Omental fat pad (tissue), 4 donors: ENCODE measurements at places on chromosomes 7 and 10. TPM values are rescaled to one million over a fixed set of nuclear protein-coding genes. Genes with fewer than 3 reads are reported as not detected.

DNA sequence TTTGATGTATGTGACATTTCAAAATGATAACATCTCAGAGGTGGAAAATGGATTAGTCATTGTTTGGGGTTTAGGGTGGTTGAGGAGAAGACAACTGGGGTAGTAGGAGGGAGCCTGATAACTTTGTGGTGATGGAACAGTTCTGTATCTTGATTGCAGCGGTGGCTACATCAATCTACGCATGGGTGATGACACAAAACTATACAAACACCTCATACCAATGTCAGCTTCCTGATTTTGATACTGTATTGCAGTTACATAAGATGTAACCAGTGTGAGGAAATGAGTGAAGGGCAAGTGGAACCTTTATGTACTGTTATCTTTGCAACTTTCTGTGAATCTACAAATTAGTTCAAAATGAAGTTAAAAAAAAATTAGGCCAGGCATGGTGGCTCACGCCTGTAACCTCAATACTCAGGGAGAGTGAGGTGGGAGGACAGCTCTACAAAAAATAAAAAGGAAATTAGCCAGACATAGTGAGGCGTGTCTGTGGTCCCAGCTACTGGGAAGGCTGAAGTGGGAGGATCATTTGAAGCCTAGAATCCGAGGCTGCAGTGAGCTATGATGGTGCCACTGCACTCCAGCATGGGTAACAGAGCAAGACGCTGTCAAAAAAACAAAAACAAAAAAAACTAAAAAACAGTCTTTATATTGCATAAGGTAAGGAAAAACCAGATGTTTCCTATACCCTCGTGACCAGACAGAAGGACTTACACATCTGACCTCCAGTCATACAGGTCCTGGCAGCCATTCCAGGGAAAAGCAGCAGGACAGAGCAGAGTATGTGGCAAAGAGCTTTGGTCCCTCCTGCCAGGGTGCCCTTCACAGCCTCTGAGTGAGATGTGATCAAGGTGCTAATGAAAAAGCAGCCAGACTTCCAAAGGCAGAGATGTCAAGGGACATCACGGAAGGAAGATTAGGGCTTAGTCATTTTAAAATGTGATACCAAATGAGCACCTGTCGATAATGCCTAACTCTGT is 50.8 kb downstream of the CYTH3 start:
- DNase-seq, result no peak

GRCh38 chr10:97499561-97500296 is 1.0 kb downstream of the UBTD1 start:
- DNase-seq, result peak; percentile 55

The C10orf143 gene
- total RNA-seq, result 1.6 TPM

The FXYD4 gene
- not detected for total RNA-seq

- no peak for DNase-seq
Observed at GRCh38 chr7:141920281-141920680, 4.1 kb downstream of the OR9A4 start.

GRCh38 chr7:27399791-27400567 is 157.4 kb downstream of the EVX1 start:
- no peak for DNase-seq

DNA sequence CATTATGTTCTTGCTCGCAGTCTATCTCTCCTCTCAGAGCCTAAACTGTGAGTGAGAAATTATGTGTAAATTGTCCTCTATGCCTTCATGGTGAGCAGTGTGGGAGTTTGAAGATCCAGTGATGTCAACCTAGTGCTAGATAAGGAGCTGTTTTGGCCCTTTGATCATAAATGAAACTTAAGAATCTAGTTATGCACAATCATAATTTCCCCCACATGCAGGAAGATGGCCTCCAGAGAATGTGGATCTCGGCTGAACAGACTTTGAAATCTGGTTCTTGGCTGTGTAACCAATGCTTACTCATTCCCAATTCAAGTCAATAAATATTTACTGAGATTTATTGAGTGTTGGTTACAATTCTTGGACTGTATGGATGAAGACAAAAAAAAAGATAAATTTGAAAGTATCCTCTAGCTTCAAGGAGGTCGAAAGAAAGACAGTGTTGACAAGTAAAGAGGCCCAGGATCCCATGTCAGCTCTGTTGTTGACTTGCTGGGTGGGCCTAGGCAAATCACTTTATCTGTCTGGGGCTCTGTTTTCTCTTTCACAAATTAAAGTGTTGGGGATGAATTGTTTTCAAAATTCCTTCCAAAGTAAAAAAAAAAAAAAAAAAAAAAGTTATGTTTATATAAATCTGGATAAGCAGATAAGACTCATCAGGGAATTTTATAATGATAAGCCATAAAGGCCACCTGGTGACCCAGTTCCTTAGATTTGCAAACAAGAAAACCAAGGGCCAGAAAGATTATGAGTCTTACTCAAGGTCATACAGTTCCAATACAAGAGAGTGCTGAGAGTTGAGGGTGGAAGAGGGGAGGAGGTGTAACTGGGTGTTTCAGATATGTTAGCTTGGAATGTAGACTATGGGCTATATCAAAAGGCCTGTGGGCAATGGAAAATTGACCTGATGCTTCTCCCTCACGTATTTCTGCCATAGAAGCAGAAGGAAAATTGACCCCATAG is 969.9 kb downstream of the KCNMA1 start:
- no peak for DNase-seq

The ZNF488 gene
- 0.25 TPM for total RNA-seq

The NUP42 gene
- 37.3 TPM for total RNA-seq

DNA sequence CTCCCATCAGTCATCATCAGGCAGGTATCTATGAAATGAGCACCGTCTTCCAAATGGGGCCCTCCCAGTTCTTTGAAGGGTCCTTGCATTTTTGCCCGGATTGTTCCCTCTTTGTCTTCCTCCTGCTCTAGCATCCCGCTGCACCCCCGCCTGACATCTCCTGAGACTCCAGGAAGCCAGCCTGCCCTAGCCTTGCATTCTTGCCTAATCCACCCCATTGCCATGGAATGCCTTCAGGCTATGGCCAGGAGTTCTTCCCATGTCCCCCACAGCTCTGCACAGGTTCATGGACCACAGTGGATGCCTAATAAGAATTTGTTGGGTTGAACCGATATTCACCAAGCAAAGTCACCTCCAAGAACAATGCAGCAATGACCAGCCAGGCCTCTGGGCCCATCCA is 62.1 kb downstream of the ZMIZ1 start:
- DNase-seq, result no peak

The SORCS1 gene
- 0.36 TPM for total RNA-seq

The PSMA2 gene
- total RNA-seq, result 72.9 TPM

DNA sequence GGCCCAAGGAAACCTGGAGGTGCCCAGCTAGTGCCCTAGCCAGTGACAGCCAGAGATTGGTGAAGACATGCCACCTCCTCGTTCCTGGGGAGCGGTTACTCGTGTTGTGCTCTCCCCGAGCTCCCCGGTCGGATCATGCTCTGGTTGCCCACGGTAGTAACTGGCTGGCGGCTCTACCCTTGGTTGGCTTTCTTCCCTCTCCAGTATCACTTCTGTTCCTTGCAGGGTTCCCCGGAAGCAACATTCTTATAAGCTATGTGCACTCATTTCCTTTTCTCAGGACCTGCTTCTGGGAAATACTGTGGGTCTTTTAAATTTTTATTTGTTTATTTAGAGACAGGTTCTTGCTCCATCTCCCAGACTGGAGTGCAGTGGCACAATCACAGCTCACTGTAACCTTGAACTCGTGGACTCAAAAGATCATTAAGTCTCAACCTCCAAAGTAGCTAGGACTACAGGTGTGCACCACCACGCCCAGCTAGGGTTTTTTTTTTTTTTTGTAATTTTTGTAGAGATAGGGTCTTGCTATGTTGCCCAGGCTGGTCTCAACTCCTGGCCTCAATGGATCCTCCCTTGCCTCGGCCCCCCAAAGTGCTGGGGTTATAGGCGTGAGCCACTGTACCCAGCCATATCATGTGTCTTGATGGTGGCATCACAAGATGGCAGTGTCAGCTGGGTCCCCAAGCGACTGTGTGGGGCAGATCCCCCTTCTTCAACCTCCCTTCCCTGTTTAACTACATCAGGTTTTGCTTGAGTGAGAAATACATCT is 6.9 kb upstream of the CALHM1 start:
- DNase-seq, result no peak

GRCh38 chr7:152106990-152107389 is 81.5 kb downstream of the GALNT11 start:
- DNase-seq, result no peak

- no peak for DNase-seq
Observed at GRCh38 chr10:17725703-17726102, 26.3 kb upstream of the TMEM236 start.

- no peak for DNase-seq
Observed at GRCh38 chr10:116654816-116655215, 34.1 kb downstream of the PNLIPRP2 start.

- DNase-seq, result no peak
Observed at GRCh38 chr10:60114765-60115586, 208.6 kb upstream of the CCDC6 start.

- DNase-seq, result no peak
Observed at GRCh38 chr7:2165610-2166594, 66.8 kb downstream of the MAD1L1 start.

DNA sequence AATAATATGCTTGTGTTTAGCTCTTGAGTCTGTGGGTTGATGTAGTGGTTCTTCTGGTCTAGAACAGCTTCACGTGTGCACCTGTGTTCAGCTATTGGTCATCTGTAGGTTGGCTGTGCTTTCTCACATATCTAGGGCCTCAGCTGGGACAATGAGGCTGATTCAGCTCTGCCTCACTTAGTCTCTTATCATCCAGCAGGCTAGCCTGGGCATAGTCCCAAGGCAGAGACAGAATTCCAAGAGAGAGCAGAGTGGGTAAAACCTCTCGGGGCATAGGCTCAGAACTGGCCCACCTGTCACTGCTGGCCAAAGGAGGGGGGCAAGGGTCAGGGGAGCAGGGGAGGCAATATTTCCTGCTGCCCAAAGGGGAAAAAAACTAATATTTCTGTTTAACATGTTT is 32.0 kb upstream of the MXI1 start:
- DNase-seq, result no peak

DNA sequence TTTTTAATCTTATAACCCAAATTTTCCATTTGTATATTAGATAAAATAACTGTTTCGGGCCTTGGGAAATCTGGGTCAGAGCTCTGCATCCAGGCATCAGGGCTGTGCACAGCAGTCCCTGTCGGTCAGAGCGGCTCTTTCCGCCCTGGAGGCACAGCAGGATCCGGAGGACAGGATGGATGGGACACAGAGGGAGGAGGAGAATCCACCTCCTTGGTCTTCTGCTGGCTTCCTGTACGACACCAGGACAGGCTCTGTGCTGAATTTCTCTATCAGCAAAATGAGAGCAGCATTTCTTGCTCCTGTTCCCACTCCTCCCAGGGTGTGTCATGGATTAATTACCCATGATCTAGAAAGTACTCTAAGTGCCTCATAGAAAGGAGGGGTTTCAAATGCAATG is 254.9 kb downstream of the SKAP2 start:
- DNase-seq, result no peak

GRCh38 chr10:130220251-130221185 is 84.3 kb downstream of the GLRX3 start:
- no peak for DNase-seq

DNA sequence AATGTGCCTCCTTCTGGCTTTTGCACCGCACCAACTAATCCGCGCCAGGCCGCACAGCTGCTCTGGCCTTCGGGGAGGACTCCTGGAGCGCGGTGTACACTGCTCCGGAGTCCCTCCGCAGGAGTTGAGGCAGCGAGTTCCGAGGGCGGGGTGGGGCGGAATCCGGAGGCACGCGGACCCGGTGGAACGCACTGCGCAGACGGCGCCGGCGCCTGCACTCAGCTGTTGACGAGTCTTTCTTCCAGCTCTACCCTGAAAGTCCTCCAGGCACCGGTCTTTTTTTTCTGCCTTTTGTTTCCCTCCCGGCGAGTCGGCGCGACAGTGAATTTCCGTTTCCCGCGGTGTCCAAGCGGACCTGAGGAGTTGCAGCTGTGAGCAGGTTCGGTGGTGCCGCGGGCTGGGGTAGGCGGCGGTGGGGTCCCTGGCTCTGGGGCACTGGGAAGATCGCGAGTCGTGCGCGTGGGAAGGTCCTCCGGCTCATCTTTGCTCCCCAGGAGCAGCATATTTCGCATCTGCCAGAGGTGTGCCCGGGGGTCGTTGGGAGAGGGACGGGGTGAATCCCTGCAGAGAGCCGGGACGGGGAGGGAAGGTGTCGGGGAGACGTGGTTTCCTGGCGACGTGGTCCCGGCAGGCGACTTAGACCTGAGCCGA is 44.1 kb downstream of the SFTPD start:
- peak; percentile 28 for DNase-seq

DNA sequence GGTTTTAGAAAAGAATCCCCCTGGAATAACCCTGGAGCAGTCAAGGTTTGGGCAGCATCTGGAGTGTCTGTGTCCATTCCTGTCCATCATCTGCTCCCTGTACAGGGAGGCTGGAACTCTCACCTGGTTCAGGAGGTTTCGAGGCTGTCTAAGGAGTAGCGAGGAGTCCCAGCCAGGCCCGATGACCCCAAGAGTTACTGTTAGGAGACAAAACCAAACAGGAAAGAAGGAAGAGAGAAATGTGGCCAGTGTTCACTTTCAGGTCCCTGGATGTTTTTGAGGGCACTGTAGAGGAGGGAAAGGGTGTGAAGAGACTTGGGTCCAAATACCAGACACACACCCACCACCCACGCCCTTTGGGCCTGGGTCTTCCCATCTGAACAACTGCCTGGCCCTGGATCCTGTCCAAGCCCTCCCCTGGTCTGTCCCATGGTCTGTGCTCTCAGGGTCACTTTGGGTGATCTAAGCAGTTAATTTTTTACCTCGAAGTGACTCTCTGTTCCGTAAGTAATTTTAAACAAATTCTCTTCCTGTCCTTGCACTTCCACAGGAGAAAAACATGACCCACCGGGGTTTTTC is 117.1 kb downstream of the ZMIZ1 start:
- no peak for DNase-seq

The SLC26A3 gene
- 1.0 TPM for total RNA-seq

The SLC26A4 gene
- 0.88 TPM for total RNA-seq

GRCh38 chr10:14185316-14186045 is 145.2 kb downstream of the FRMD4A start:
- DNase-seq, result no peak

The SAP25 gene
- not detected for total RNA-seq

The SEMA3C gene
- 169 TPM for total RNA-seq

- DNase-seq, result no peak
Observed at GRCh38 chr7:138527746-138528223, 67.7 kb downstream of the TRIM24 start.

The BMI1 gene
- total RNA-seq, result 66.7 TPM

The PRRT4 gene
- total RNA-seq, result 21.1 TPM

The ARL5B gene
- 16.9 TPM for total RNA-seq

The SLC39A12 gene
- total RNA-seq, result not detected

DNA sequence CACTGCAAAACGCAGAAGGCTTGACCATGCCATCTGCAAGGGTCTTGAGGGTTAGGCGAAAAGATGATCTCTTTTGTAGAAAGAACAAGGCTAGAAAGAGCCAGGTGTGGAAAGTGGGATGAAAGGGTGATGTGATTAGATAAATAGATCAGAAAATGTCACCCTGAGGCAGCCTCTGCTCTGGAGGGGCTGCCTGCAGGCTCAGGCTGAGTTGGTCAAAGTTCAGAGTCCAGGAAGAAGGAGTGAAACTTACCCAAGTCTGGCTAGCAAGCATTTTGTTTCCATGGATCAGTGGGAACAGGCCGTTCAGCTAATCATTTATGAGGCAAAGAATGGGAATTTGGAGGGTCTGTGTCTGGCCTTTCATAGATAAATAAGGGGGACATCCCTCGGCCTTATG is 79.7 kb downstream of the RGS10 start:
- no peak for DNase-seq

The FUOM gene
- 27.4 TPM for total RNA-seq
